DMS79 treated with DMSO at 0.1 percent for 48 hours (cell line): ENCODE measurements at places on chromosomes 3 and 15.

GRCh38 chr3:149612456-149612855 lies 45.4 kb downstream of the WWTR1 start:
- DNase-seq: no peak

- no peak for DNase-seq
Observed at GRCh38 chr3:194034346-194035336, 101.3 kb upstream of the HES1 start.

GRCh38 chr3:98657457-98657856 lies 64.0 kb upstream of the CPOX start:
- DNase-seq: no peak

GRCh38 chr3:20511863-20512505 lies 326.0 kb upstream of the SGO1 start:
- DNase-seq: no peak

DNA sequence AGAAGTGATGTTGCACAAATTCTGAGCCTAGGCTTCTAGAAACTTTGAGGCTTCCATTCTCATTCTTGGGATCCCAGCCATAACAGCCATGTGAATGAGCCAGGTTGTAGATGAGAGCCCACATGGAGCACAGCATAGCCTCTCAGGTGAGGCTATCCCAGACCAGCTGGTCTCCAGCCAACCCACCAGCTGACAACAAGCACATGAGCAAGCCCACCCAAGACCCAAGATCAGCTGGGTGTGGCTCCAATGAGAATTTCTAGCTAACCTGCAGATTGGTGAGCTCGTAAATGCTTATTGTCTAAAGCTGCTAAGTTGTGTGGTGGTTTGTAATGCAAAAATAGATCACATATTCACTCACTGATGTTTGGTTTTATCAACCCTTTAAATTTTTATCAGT lies 14.4 kb downstream of the KY start:
- no peak for DNase-seq

GRCh38 chr3:13812034-13812471 lies 67.8 kb downstream of the WNT7A start:
- DNase-seq: no peak

DNA sequence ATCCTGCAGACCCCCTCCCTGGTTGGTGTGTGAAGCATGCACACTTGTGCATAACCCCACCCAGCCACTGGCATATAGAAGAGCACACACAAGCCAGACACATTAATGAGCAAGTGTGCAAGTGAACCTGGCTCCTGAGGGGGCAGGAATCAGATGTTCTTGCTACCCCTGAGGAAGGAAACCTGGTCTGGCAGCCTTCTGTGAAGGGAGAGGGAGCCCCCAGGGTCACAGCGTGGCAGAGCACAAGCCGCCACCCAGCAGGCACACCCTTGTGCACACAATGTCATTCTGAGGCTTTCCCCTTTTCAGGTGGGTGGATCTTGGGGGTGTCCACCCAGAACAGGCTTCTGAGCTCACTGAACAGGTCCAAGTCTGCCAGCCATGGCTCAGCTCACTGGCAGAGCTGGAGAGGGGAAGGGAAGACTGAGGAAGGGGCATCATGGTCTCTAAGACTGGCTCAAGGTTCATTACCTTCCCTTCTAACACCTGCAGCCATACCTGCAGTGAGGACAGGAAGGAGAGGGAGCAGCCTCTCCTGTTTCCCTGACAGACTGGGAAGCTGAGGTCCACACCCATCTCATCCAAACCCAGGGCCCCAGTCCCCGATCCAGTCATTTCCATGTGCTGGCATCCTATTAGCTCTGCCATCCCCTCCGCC lies 31.6 kb upstream of the SEMA3F start:
- DNase-seq: no peak

- no peak for DNase-seq
Observed at GRCh38 chr3:52227117-52227516, 1.7 kb upstream of the TLR9 start.

GRCh38 chr3:61680617-61681016 lies 119.2 kb downstream of the PTPRG start:
- DNase-seq: no peak

GRCh38 chr3:187101184-187102072 lies 37.9 kb downstream of the RPL39L start:
- peak; percentile 17 for DNase-seq

DNA sequence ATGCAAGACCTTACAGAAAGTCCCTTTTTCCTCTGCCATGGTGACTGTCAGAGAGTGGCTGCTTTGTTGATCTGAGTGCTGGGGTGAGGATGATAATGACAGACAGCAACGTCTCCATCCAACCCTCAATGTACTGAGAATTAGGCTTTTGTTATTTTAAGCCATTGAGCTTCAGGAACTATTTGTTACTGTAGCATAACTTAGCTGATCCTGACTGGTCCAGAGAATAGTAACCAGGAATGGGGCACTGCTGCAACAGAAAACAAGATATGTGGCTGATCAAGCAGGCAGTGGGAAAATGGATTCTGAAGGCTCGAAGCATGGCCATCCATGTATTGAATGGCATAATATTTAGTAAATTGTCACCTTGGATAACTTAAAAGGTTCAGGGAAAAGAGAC lies 5.2 kb upstream of the KLF13 start:
- no peak for DNase-seq

DNA sequence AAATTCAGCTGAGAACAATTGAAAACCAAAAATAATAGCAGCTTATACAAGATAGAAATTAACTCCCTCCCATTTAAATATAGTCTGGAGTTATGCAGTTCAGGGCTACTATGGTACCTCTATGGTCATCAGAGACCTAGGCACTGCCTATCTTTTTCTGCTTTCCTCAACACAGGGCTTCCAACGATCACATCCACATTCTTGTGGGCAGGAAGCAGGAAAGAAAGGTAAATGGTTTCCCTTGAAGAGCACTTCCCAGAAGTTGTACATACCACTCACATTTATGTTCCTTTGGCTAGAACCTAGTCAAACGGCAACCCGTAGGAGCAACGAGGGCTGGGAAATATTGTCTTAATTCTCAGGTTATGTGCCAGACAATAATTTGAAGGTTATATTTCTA lies 197.7 kb upstream of the PRICKLE2 start:
- no peak for DNase-seq

DNA sequence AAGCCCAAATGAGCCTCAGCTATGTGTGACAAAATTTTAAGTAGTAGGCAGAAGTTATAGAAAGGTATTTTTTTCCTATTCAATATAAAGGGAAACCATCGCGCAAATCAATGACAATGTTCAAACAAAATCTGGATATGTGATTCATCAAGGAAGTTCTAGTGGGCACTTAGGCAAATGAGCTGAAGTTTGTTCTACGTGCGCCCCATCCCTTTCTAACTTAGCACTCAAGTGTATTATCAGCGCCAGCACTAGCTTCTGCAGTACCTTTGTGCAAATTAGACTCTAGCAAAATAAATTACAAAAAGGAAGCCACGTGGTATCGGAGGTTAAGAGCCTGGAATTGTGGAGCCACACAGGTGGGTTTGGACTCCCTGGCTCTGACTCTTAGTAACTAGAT lies 91.1 kb downstream of the TBL1XR1 start:
- DNase-seq: no peak

- DNase-seq: no peak
Observed at GRCh38 chr15:80503319-80503952, 99.3 kb downstream of the ARNT2 start.

DNA sequence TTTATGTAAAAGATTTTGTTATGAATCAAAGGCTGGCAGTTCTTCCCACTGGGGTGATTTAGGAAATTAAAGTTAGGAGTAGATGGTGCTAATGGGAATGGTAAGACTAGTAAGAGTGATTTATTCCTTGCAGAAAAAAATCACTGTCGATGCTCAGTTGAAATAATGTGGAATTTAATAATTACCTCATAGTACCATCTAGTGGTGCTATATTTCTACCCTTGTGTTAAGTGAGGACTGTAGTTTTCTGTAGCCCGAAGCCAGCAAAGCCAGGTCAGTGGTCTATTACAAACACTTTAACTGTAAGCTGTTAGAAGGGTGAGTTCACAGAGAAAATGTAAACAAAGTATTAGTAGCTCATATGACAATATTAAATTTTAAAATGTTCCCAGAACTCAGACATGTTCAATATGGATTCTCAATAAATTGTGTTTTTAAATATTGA lies 39.5 kb upstream of the GOLGA8J start:
- no peak for DNase-seq

- no peak for DNase-seq
Observed at GRCh38 chr3:48387634-48388033, 15.6 kb downstream of the FBXW12 start.

- no peak for DNase-seq
Observed at GRCh38 chr15:38398134-38398533, 55.8 kb upstream of the FAM98B start.

- DNase-seq: no peak
Observed at GRCh38 chr3:98784042-98784441, 20.9 kb downstream of the ST3GAL6 start.

DNA sequence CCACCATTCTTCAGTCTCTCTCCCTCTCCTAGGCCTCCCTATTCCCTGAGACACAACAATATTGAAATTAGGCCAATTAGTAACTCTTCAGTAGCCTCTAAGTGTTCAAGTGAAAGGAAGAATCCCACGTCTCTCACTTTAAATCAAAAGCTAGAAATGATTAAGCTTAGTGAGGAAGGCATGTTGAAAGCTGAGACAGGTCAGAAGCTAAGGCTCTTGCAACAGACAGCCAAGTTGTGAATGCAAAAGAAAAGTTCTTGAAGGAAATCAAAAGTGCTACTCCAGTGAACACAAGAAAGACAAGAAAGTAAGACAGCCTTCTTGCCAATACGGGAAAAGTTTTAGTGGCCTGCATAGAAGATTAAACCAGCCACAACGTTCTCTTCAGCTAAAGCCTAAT lies 41.3 kb downstream of the PPM1L start:
- DNase-seq: no peak

GRCh38 chr15:94253742-94254141 lies 22.4 kb downstream of the MCTP2 start:
- no peak for DNase-seq

DNA sequence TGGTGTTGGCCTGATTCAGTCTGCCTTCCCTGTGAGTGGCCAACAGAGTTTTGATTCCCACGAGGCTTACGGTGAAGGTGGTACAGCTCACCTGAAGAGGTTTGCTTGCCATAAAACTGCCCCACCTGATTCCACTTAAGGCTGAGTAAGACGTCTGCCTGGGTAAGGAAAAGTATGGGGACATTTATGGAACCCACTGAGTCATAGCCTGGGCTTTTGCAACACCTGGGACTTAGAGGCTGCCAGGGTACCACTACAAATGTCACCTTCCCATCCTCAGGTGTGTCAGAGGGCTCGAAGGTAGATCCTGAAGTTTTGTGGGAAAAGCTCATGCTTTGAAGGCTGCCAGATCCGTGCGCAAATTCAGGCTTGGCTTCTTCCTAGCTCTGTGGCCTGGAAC lies 56.9 kb upstream of the SLCO2A1 start:
- no peak for DNase-seq
